ENCODE measurements at places on chromosomes 1 and 21. TPM values are rescaled to one million over a fixed set of nuclear protein-coding genes. Genes with fewer than 3 reads are reported as not detected.
A peak's percentile ranks its signal among the peaks of the same experiment; 100 is the strongest.

GRCh38 chr1:65911679-65912078, 119.0 kb downstream of the PDE4B start:
- H3K4me3 ChIP-seq = no peak overlapping the region
- H3K27ac ChIP-seq = no peak overlapping the region
- no peak for DNase-seq
- H3K4me1 ChIP-seq = no peaks in the 10 kb centered on the region
- H3K36me3 ChIP-seq = no peaks in the 10 kb centered on the region

- H3K4me3 ChIP-seq = no peak overlapping the region
- peaks cover 22% of the 10 kb centered on the region for H3K27me3 ChIP-seq
- no peak for DNase-seq
- H3K27ac ChIP-seq = no peak overlapping the region
- H3K36me3 ChIP-seq = no peaks in the 10 kb centered on the region
These were observed 90.1 kb downstream of the OMA1 start for GRCh38 chr1:58456470-58456869.

DNA sequence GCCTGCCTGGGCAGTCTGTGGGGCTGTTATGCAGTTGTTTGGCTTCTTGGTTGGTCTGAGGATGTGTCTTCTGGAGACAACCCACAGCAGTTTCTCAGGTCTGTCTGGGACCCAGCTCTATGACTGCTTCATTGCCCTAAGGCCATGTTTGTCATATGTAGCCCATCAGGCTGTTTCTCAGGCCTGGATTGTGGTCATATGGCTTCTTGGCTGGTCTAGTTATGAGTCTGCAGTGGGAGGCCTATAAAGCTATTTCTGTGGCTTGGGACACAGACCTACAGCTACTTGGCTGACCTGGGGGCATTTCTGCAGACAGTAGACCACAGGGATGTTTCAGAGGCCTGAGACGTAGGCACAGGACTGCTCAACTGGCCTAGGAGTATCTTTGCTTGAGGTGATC, 41.5 kb downstream of the CHIA start:
- no peak overlapping the region for H3K27ac ChIP-seq
- H3K36me3 ChIP-seq = no peaks in the 10 kb centered on the region
- H3K4me3 ChIP-seq = no peak overlapping the region
- DNase-seq = no peak
- no peaks in the 10 kb centered on the region for H3K4me1 ChIP-seq
- H3K27me3 ChIP-seq = no peaks in the 10 kb centered on the region

- no peak overlapping the region for H3K27ac ChIP-seq
- H3K27me3 ChIP-seq = no peaks in the 10 kb centered on the region
- no peak for DNase-seq
- H3K36me3 ChIP-seq = no peaks in the 10 kb centered on the region
- H3K4me3 ChIP-seq = no peak overlapping the region
- H3K4me1 ChIP-seq = no peaks in the 10 kb centered on the region
These were observed 227.2 kb downstream of the ATG4C start for GRCh38 chr1:63010913-63011660.

DNA sequence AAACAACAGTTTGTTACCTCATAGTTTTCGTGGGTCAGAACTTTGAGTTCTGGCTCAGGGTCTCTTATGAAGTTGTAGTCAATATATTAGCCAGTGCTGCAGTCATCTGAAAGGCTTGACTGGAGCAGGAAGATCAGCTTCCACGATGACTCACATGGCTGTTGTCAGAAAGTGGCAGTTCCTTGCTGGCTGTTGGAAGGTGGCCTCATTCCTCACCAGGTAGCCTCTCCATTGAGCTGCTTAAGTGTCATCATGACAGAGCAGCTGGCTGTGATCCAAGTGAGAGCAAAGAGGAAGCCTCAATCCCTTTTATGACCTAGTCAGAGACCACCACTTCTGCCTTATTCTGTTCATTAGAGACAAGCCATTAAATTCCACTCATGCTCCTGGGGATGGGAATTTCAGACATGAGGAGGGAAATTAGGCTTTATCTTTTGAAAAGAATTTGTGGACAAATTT, 5.6 kb downstream of the OSBPL9 start:
- H3K4me3 ChIP-seq = no peak overlapping the region
- peak overlapping the region; percentile 47 for H3K27ac ChIP-seq
- peaks cover under 1% of the 10 kb centered on the region for H3K36me3 ChIP-seq
- DNase-seq = peak; percentile 75

DNA sequence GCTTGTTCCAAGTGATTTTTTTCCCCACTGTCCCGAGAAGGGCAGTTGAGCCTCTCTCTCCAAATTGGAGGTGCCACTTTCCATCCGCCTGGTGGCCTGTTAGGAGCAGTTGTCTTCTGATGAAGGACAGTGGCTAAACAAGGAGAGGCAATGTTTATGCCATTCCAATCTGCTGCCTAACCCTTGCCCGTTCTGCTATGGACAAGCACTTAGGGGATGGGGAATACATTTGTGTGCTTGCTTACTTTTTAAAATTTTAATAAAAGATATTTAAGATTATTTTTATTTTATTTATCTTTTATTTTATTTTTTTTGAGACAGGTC, 12.0 kb downstream of the COQ8A start:
- H3K36me3 ChIP-seq = peaks cover 12% of the 10 kb centered on the region
- H3K27me3 ChIP-seq = no peaks in the 10 kb centered on the region
- no peak overlapping the region for H3K4me3 ChIP-seq
- peaks cover 6% of the 10 kb centered on the region for H3K4me1 ChIP-seq
- no peak overlapping the region for H3K27ac ChIP-seq

- peak overlapping the region; percentile 92 for H3K27ac ChIP-seq
- peak; percentile 62 for DNase-seq
- no peaks in the 10 kb centered on the region for H3K27me3 ChIP-seq
- H3K4me1 ChIP-seq = peaks cover 23% of the 10 kb centered on the region
These were observed 1.4 kb downstream of the USP25 start for GRCh38 chr21:15731243-15731613.

- peaks cover 13% of the 10 kb centered on the region for H3K36me3 ChIP-seq
- H3K4me3 ChIP-seq = peak overlapping the region; percentile 79
- H3K27me3 ChIP-seq = no peaks in the 10 kb centered on the region
- H3K4me1 ChIP-seq = peaks cover 13% of the 10 kb centered on the region
- H3K27ac ChIP-seq = peak overlapping the region; percentile 84
These were observed 1.4 kb downstream of the DVL1 start for GRCh38 chr1:1347663-1348419.

DNA sequence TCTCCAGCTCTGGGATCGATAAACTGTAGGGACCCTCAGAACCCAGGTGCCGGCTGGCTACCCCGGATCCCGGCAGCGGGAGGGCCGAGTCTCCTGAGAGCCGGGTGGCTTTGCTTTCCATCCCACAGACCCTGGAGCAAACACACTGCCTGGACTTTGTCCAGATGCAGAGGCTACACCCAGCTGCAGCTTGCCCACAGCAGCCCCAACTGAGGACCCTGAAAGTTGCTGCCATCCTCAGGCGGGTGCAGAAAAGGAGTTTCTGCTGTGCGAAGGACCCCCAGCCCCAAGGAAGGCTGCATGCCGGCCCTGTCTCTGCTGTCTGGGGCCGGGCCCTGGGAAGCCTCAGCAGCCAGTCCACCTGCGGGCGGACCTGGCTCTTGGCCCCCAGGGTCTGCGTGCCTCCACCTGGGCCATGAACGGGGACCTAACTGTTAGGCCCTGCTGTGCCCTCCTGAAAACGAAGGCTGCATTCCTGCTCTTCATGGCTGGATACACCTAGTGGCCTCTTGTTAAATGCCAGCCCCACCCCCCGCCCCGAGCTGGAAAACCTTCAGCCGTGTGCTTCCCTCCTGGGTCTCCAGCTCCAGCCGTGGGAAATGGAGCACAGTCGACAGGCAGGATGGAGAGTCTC, 97.5 kb upstream of the ARHGEF16 start:
- no peaks in the 10 kb centered on the region for H3K4me1 ChIP-seq
- H3K36me3 ChIP-seq = no peaks in the 10 kb centered on the region
- no peak for DNase-seq
- H3K27me3 ChIP-seq = peaks cover 10% of the 10 kb centered on the region
- H3K27ac ChIP-seq = no peak overlapping the region

The FGR gene
- total RNA-seq = not detected

The TNNT2 gene
- total RNA-seq = 0.37 TPM

The SYT14 gene
- total RNA-seq = 0.79 TPM

The CATSPERE gene
- 1.2 TPM for total RNA-seq
